Astrocyte (in vitro differentiated cells and primary cell): ENCODE measurements at places on chromosomes 16 and 17. TPM values are rescaled to one million over a fixed set of nuclear protein-coding genes. Genes with fewer than 3 reads are reported as not detected.

DNA sequence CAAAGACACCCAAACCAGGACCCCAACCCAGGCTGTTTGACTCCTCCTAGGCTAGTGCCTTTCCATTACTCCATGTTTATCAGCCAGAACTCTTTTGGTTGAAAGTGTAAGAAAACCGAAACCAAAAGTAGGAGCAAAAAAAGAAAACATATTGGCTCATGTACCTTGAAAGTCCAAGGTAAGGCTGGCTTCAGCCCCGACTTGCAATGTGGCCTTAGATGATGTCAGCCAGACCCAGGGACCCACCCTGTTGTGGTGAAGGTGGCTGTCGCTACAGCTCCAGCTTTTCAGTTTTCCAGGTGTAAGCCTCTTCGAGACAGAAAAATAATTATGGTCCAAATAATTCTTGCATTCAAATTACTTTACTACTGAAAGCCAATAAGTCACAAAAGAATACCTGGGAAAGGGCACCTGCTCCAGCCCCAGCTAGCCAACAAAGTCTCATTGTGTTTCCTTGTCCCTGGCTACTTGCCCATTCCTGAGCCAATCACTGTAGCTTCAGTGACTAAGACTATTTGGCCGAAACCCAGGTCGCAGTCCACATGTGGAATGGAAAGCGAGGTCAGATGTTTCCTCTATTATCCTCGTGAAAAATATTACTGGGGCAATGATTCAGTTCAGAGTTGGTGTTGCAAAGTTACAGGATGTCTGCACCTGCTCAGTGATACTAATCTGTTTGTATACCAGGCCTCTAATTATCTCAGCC is 20.7 kb downstream of the DNAH9 start:
- DNase-seq, result no peak

DNA sequence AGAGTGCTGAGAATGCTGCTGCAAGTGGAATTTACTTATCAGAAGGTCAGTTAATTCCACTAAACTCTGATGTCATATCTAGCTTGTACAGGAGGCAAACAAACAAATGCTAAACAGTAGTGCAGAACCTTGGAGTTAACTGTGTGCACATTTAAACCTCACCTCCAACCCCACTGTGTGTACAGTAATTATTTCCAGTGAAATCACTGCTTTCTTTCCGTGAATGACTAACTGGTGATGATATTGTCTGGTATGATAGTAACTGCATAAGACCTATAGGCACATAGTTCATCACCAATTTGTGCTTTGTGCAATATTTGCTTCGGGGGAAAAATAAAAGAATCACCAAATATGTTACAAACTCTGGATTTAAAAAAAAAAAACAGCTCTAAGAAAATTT is 492.5 kb upstream of the HSBP1 start:
- DNase-seq, result peak; percentile 10

- DNase-seq, result no peak
These were observed 31.3 kb downstream of the TVP23A start for GRCh38 chr16:10787304-10787703.

DNA sequence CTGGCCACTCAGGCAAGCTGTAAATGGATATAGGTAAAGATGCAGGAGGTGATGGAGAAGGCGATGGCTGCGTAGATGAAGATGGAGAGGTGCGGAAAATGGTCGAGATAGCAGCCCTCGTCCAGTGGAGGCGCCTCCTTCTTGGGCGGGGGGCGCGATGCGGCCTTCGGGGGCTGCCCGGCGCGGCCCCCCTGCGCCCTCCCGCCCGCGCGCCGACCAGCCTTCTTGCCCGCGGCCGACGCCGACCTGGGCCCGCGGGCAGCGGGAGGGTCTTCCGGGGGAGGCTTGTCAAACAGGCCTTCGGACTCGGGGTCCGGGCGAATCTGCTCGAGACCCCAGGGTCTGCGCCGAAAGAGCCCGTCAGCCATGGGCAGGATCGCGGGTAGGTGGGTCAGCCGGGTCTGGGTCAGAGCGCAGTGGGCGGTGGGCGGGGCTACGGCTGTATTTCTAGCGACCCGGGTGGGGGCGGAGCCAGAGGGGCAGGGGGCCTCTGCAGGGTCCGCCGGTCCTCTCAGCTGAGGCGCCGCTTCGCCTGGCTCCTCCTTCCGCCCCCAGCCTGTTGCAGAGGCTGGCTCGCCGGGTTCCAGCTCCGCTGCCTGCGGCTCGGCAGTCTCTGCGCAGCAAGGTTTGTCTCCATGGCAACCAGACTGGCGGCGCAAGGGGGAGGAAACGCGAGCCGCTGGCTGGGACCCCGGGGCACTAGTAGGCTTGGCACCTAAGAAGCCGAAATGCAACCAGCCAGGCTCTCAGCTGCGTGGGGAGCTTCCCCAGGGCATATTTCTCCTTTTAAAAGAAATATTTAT is 14.4 kb downstream of the MIS12 start:
- peak; percentile 80 for DNase-seq

GRCh38 chr16:82389956-82390650 is 220.1 kb upstream of the MPHOSPH6 start:
- DNase-seq, result no peak

GRCh38 chr16:12688951-12689850 is 114.5 kb downstream of the CPPED1 start:
- no peak for DNase-seq

DNA sequence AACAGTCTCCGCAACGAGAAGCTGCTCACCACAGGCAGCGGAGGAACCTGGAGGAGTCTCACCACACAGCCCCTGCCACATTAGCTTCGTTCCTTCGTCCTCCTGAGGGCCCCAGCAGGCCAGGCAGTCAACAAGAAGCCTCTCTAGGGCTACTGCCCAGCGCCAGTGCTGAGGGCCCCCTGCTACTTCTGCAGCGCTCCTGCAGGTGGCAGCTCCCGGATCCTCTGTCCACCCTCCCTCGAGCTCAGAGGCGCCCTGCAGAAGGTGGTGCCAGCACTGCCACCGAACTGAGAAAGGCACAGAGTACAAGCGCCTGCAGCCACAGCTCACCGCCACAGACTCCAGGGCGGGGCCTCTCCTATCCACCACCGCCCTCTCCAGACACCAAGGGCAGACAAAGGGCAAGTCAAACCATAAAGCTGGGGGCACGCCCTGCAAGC is 27.3 kb downstream of the KDM8 start:
- DNase-seq, result no peak

DNA sequence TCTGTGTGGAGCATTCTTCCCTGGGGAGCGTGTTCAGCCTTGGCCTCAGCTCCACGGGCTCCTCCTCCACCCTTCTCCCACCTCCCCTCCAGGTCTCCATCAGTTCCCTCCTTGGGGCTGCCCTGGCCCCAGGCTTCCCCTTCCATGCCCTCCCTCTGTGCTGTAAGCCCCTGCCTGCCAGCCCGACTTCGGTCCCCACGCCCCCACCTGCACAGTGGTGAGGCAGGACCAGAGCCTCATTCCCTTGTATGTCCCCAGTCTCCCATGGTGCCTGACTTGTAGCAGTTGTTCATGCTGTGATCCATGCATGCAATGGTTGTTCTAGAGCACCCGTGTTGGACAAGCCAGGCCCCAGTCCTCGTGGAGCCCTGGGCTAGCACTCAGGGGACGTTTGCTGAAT is 199.4 kb downstream of the RBFOX3 start:
- no peak for DNase-seq

- DNase-seq, result no peak
These were observed 6.4 kb downstream of the TEKT5 start for GRCh38 chr16:10688291-10688690.

- no peak for DNase-seq
These were observed 10.8 kb downstream of the SMTNL2 start for GRCh38 chr17:4594931-4595684.

- peak; percentile 40 for DNase-seq
These were observed 14.9 kb downstream of the ELAC2 start for GRCh38 chr17:13002761-13003453.

DNA sequence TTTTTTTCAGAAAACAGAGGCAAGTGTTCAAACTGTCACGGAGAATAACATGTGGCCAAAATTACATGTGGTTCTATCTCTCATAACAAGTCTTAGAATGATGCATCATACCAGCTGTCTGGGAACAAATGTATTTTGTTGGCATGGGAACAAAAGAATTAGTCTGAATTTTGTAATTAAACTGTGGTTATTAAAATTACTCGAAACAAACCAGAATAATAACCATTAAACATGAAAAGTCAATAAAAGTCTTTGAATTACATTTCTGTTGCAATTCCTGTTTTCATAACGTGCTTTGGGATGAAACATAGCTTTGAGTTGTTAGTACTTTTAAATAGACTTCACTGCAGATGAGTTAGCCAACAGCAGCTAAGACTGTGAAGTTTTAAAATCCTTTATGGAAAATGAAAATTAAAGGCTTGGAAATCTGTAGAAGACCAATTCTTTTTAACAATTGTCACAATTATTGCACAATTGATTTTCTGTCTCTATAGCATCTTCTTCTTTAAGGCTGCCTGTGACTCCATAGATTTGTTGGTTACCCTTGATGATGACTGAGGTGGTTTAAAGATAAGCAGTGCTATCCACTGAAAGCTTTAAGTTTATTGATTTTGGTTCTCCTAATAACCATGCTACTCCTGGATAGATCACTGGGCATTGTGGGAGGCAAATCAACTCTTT is 117.9 kb upstream of the AXIN2 start:
- DNase-seq, result no peak

GRCh38 chr17:38735161-38735997 is 5.2 kb downstream of the CISD3 start:
- no peak for DNase-seq

DNA sequence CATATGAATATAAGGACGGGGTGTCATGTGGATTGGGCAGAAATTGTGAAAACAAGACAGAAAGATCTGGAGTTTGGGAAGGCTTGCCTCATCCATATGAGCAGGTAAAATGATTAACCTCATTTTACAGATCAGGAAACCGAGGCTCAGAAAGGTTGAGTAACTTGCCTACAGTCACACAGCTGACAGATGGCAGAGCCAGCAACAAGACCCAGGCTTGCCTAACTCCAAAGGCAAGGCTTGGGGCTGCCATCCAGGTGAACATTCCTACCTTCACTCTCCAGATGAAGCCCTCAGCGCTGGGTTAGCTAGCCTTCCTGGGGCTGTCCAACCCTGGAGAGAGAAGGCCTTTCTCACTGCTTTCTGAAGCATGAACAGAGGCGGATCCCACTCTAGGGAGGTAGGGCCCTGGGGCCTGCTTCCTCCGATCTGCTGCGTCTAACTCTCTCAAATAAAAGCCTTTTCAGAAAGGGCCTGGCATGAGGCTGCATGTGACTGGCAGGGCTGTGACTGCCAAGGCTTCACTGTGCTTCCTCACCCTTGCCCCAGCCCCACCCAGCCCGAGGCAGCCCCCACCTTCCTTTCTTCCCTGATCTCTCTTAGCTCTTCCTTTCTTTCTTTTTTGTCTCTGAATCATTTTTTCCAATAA is 107.8 kb downstream of the GNAO1 start:
- DNase-seq, result no peak

DNA sequence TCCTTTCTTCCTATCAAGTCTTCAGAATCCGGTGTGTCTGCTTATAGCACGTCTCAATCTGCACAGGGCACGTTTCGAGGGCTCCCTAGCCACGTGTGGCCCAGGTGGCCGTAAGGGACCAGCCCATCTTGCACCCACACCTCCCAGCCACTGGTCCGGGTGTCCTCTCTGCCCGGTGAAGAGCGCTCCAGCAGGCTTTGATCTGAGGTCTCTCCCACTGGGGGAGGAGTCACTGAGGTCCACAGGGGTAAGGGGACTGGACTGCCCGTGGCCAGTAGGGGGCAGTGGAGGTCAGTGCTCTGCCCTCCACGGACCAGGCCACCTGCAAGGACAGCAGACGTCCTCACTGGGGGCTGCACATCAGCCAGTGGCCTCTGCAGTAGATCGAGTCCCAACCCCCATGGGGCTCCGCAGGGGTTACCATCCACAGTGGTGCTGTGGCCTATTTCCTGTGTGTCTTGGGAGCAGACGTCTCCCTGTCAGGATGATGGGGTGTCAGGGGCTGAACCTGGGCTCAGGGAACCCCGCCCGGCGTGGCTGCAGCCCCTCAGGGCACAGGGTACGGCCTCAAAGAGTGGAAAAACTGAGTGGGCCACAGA is 204.1 kb upstream of the CIBAR2 start:
- no peak for DNase-seq

GRCh38 chr17:63571632-63572310 is 21.5 kb downstream of the DCAF7 start:
- DNase-seq, result peak; percentile 67

The DPEP2 gene
- not detected in 2 replicates for total RNA-seq

The ABCA10 gene
- 0.20 and 0.75 TPM in 2 replicates for total RNA-seq

The ITGB4 gene
- 2.1 and 6.6 TPM in 2 replicates for total RNA-seq

The LRRC37A gene
- 2.2 and 4.2 TPM in 2 replicates for total RNA-seq

The SIAH1 gene
- 22.5 and 24.4 TPM in 2 replicates for total RNA-seq

The HNF1B gene
- 15.6 and 17.8 TPM in 2 replicates for total RNA-seq

The OTOA gene
- 0.11 TPM in 1 of 2 replicates, not detected in the other for total RNA-seq
